A549 (cell line): ENCODE measurements at places on chromosomes 12 and 14.

DNA sequence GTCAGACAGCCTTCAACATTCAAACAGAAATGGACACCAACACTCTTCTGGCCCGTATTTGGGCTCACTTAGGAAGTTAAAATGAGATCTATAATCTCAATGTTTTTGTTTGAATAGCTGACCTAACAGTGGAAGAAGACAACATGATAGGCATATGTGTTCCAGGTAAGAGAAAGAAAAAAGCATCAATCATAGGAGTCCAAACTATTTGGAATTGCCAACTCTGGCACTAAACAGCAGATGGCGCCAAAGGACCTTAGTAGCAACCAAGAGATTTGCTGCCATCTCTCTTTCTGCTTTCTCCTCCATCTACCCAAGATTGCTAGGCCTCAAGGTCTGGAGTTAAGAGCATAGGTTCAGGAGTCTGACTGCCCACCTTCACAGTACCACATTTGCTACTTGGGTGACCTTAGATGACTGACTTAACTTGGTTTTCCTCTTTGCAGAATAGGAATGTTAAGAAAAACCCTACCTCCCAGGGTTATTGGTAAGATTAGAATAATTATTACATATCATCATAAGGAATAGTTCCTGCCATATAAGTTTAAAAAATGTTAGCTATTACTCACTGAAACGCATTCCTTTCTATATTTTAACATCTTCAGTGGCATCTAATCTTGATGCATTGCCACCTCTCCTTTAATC lies 30.2 kb downstream of the PEX5 start:
- peak; percentile 47 for DNase-seq

- DNase-seq = no peak
Observed at GRCh38 chr14:97527993-97528392, 730.8 kb downstream of the VRK1 start.

- no peak for DNase-seq
Observed at GRCh38 chr12:127297327-127297726, 969.6 kb upstream of the TMEM132C start.

- DNase-seq = no peak
Observed at GRCh38 chr14:60590991-60591414, 58.3 kb downstream of the SIX1 start.

GRCh38 chr14:103186241-103186822 lies 63.1 kb downstream of the TNFAIP2 start:
- no peak for DNase-seq

DNA sequence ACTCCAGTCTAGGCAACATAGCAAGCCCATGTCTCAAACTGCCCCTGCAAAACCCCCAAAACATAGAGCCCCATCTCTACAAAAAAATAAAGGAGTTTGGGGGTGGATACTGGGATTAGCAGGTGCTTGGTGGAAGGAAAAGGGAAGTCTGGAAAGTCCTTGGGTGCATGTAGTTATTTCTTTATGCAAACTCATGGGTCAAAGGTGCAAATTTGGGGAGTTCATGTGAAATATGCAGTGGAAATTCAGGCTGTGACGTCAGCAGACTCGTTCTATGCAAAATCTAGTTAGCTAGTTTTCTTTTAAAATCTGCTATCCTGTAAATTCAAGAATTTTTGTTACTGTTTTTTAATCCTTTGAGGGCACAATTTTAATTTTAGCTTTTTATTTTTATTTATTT lies 51.3 kb downstream of the GNS start:
- no peak for DNase-seq

DNA sequence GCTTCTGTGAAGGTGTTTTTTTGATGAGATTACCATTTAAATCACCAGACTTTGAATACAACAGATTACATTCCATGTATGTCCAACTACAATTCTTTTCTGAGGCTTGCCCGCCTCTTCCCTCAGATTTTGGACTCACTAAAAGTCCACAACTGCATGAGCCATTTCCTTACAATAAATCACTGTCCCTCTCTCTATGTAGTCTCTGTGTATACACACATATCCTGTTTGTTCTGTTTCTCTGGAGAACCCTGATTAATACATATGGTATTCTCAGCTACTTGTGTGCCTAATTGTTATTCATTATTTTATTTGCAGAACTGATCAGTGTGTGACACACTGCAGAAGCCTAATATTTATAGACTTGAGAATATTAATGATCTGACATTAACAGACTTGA lies 2.4 kb upstream of the MIPOL1 start:
- no peak for DNase-seq

DNA sequence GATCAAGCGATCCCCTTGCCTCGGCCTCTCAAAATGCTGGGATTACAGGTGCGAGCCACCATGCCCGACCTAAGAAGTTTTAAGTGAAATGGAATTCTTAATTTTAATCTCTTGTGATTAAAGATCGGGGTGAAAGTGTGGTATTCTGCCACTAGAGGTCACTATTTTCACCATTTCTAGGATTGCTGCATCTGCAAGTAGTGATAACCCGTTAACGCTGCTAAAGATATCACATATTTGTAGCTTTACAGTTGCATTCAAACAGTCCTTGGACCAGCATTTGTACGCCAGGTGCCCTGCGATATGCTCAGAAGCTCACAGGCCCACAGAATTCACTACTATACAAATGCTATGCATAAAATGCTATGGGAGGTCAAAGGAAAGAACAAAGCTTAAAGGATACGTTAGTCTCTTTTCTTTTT lies 19.3 kb downstream of the CCDC62 start:
- DNase-seq = peak; percentile 63

DNA sequence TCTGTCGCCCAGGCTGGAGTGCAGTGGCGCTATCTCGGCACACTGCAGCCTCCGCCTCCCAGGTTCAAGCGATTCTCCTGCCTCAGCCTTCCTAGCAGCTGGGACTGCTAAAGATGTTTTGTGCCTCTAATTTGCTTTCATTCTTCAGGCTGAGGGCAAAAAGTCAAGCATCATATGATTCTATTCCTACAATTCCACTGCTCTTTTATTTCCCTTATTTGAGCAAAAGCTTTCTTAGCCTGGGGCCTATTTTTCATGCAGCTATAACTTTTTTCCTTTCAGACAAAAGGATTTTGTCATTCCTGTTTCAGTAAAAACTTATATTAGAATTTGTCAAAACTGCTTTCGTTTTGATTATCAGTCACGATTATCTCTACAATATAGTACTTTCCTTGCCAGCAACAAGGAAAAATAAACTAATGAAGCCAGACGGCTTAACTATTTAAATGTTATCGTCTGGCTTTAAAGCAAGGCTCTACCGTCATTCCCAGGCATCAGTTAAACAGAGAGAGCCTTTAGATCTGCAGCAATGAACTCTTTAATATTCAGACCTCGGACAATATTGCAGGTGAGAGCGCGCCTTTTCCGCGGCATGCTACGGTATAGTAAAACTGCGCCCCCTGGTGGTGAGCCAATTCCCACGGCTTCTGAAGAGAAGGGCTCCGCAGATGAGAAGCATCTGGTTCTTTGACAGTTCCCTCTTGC lies 1.4 kb upstream of the SLC2A13 start:
- DNase-seq = peak; percentile 82

- DNase-seq = no peak
Observed at GRCh38 chr12:709455-710020, 42.8 kb upstream of the WNK1 start.

GRCh38 chr12:26648066-26648465 lies 184.9 kb downstream of the ITPR2 start:
- no peak for DNase-seq

- no peak for DNase-seq
Observed at GRCh38 chr12:9349888-9350885, 142.0 kb upstream of the PZP start.

DNA sequence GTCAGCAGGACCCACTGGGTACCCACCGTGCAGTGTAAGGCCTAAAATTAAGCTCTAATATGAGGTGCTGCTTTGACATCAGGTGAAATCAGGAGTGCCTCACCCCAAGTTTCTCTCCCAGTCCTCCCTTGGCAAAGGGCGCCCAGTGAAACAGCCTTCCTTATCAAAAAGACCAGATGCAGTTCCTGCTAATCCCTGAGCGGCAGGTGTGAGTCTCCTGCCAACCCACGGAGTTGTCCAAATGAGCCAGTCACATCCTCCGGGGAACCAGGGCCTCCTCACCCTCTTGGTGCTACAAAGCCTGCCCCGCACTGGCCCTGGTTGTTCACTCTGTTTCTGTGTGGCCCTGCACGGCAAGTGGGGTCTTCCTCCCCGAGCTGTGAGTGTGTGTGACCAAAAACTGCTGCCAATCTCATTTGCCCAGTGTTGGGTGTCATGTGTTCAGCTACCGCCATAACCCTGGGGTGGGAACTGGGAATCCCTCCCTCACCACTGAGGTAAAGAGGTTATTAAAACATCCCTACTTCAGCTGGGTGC lies 20.2 kb upstream of the P2RX4 start:
- DNase-seq = no peak

- DNase-seq = no peak
Observed at GRCh38 chr14:74554742-74555362, 57.2 kb downstream of the LTBP2 start.

DNA sequence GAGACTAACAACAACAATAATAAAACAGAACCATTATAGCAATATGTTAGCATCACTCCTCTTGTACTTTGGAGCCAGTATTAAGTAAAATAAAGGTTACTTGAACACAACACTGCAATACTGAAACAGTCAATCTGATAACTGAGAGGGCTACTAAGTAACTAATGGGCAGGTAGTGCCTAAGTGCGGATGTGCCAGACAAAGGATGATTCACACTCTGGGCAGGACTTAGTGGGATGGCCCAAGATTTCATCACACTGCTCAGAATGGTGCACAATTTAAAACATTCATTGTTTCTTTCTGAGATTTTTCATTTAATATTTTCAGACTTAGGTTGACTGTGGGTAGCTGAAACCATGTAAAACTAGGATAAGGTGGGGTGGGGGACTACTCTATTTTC lies 131.9 kb upstream of the CAND1 start:
- DNase-seq = no peak

DNA sequence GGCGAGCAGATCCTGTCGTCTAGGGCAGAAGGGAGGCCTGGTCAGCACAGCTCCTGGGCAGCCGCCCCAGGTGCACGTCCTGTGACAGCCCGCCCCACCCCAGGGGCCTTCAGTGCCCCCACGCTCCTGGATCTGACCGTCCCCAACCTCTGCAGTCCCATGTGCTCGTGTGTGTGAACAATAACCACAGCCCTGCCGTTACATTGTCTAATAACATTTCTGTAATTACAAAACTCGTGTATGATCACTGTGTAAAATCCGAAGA lies 39.8 kb downstream of the CHGA start:
- no peak for DNase-seq
